ENCODE measurements at places on chromosomes 16 and 17. TPM values are rescaled to one million over a fixed set of nuclear protein-coding genes. Genes with fewer than 3 reads are reported as not detected.

GRCh38 chr16:26658486-26658885 lies 408.2 kb upstream of the C16orf82 start:
- DNase-seq = no peak

The CETP gene
- not detected for total RNA-seq

- DNase-seq = no peak
These were observed 3.8 kb upstream of the USP36 start for GRCh38 chr17:78844301-78845005.

The VWA3A gene
- total RNA-seq = not detected

The CES2 gene
- 14.7 TPM for total RNA-seq

GRCh38 chr17:43383826-43384475 lies 14.8 kb upstream of the ARL4D start:
- DNase-seq = no peak

- DNase-seq = no peak
These were observed 56.9 kb upstream of the RBFOX3 start for GRCh38 chr17:79667746-79668145.
